GM20000 (cell line): ENCODE measurements at places on chromosomes 7 and 10.
A peak's percentile ranks its signal among the peaks of the same experiment; 100 is the strongest.

DNA sequence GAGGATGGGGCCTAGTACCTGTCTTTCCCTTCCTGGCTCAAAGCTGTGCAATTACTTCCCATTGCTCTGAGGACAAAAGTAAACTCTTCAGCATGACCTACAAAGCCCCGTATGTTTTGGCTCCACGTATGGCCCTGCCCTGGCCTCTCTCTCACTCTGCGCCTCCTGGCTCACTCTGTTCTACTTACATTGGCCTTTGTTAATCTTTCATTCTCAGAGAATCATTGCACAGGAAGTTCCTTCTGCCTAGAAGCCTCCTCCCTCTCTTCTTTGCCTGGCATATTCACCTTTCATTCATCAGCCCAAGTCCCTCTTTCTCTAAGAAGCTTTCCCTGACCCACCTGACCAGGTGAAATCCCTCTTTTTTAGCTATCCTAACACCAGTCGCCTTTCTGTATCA lies 23.9 kb downstream of the LIPM start:
- no peak for DNase-seq

DNA sequence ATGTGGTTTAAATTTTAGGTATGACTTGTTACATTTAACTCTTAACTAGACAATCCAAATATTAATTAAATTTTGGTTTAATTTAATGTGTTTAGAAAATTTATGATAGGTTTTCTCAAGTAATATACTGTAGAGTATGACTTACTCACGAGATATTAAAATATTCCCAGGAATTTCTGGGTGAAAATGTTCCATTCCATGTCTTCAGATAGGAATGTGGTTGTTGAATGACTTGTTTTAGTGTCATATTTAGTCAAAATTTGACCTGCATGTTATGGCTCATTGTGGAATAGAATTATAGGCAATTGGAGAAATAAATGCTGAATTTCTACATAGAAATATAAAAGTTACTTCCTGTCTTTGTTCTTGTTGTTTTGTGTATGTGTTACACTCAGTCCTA lies 46.7 kb downstream of the SHOC2 start:
- no peak for DNase-seq

GRCh38 chr10:72567421-72567820 lies 58.5 kb downstream of the MICU1 start:
- no peak for DNase-seq

DNA sequence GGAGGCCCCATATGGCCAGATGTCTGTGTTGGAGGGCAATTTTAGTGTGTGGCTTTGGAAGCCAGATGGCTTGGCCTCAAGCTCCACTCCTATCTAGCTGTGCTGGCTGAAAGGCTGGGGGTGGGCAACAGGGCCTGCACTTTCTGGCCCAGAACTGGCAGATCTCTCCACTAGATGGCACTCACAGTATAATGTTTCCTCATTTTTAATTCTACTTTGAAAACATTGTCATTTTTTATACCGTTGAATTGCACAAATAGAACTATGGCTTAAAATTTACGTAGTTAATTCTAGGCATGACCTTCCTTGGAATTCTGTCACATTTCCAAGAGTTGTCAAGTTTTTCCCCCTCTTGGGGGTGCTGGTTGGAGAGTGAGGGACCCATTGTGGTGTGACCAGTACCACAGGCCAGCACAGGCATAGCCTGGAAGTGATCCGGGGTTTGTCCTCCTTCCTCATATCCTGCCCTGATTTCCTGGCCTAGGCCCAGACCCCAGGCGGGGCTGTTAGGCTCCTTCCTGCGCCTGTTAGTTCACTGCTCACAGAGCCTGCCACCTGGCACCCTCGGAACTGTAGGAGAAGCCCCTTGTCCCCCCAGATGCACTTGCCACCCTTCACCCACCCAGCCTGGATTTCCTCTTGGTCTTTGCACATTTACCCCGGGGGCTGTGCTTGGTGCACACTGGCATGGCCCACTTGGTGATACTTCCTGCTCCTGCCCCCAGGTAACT lies 52.8 kb downstream of the ARHGAP22 start:
- DNase-seq, result peak; percentile 67

DNA sequence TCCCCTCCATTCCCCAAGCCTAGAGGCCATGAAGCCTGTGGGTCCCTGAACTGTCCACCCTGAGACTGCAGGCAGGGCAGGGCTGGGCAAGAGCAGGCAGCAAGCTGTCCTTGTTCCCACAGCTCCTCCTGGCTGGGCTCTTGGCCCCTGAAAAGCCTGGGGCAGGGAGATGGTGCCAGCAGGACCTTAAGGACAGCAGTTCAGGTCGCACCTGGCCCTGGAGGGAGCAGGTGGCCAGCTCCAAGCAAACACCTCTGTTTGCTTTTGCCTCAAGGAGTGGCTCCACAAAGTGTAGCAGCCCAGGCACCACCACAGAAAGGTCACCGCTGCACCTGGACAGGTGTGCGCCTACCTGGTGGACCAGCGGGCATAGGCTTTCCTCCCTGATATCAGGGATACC lies 5.2 kb downstream of the RET start:
- no peak for DNase-seq

DNA sequence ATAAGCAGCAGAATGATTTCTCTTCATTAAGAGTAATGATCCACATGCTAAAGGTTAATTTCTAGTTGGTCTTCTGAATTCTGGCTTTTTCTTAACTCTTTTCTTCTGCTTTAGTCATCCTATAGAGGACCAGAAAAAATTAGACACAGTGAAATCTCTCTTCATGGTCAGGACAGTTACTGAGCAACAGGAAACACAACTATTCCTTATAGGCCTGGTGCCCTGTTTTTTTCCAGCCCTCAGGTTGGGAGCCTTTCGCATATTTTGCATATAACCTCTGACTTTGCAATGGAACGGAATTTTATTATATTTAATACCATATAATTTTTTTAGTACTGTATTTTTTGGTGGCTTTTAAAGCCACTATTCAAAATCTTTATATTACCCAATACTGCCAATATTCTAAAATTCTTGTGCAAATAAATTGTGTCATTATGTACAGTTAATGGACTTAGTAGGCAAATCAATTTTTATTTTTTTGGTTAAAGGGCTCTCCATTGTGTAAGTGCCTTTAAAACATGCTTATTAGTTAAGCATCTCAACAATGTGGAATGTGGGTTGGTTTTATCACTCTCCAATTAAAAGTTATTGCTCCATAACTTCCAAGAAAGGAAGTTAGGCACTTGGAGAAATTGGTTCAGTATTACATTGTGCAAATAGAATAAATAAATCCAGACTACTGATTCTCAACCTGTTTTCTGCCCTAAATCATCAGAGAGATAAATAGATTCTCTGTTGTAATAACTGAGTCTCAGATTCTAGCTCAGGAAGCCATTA lies 22.5 kb downstream of the ARL4A start:
- DNase-seq, result no peak

GRCh38 chr7:51250512-51250911 lies 66.1 kb downstream of the COBL start:
- DNase-seq, result no peak

GRCh38 chr7:101857358-101857811 lies 40.0 kb downstream of the CUX1 start:
- peak; percentile 58 for DNase-seq

DNA sequence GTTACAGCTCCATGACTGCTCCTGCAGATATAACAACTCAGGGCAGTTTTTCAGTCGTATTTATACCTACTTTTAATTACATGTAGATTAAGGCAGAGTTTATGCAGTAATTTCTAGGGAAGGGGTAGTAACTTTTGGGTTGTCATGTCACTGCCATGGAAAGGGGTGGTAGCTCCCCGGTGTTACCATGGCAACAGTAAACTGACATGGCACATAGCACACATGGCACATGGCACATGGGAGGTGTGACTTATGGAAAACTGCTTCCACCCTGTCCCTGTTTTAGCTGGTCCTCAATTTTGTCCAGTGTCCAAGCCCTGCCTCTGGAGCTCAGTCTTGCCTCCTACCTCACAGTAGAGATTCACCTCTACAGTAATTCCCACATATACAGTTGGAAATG lies 3.9 kb upstream of the TOMM7 start:
- no peak for DNase-seq

DNA sequence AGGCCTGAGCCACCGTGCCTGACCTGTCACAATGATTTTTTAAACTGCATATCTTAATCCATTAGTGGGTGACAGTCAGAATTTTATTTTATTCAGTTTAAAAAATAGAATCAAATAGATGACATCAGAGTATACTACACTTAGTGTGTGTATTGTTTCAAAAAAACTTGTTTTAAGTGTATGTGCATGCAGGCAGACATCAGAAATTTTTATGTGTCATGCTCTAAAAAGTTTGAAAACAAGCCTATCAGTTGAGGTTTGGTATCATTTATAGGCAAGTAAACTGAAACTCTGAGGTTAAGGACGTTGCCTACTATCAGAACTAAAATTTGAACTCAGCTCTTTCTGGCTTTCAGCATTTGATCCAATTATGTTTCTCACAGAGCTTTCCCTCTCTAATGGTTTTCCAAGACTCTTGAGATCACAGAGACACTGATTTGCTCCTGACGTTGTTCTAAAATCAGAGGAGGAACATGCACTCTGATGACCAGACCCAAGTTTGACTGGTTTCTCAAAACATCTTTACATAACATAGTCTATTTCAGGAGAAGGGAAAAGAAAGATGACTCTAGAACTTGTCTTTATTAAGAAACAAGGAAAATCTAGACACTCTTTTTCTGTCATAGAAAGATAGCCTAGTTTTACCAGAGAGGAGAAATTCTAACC lies 188.6 kb downstream of the AUTS2 start:
- no peak for DNase-seq

DNA sequence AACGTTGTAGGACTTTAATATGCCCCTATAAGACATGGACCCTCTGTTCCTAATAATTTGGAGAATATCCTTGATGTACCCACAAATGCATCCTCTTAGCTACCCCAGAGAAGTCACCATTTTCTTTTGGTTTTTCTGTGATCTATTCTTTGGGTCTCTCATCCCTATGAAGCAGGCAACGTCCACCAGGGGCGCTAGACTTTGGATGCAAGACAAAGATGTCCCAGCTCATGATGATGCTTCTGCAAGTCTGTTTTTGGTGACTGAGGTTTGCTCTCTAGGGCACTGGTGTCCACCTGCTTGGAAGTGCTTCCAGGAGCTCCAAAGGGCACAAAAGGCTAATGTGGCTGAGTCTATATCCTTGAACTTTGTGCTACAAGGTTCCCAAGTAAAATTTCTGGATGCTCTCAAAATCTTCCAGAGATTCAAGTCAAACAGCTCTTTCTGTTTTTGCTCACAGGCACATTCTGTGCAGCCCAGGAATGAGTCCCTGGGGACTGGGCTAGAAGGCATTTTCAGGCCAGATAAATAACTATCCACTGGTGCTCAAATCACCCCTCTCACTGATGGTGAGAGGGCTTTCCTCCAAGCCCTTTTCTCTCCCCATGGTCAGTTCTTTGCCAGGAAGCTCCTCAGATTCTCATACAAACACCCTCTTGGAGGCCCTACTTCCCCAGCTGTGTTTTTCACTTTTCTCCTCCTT lies 166.4 kb downstream of the C7orf25 start:
- peak; percentile 22 for DNase-seq

DNA sequence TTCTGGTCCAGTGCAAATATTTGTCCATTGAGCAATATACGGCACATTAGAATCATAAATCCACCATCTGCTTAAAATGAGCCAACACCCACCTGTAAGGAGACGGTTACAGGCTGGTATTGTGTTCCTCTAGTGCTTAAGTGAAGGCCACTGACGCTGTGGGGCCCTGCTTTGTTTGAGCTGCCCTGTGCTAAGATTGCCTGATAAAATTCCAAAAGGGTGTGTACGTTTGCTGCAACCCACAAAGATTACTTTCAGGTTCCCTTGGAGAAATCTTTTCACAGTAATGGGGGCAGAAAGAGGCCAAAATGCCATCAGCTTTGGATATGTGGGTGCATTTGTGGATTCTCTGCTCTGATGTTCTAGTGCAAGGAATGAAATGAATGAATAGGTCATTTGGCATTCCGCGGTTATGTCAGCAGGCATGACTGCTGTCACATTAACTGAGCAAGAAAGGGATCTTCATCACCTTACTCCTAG lies 34.4 kb downstream of the AGR3 start:
- DNase-seq, result no peak

GRCh38 chr10:88244781-88245625 lies 338.1 kb downstream of the RNLS start:
- no peak for DNase-seq

GRCh38 chr7:51278797-51279196 lies 37.8 kb downstream of the COBL start:
- no peak for DNase-seq

- DNase-seq, result no peak
Observed at GRCh38 chr7:77866786-77867536, 68.4 kb downstream of the PHTF2 start.

DNA sequence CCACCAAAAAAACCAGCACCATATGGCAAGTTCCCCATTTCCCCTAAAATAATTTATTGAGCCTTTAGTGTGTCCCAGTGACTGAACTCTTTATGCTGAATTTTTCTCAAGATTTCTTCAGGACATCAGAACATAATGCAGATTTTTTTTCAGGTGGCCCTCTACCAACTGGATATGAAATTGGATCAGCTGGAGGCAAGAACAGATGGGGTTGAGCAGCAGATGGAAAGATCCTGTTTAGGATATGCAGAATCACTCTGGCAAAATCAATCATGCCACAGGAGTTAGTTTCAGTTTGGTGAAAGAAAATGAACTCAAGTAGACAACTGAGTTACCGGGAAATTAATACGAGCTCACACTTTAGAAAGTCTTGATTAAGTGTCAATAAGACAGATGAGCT lies 761.5 kb upstream of the C7orf33 start:
- no peak for DNase-seq

- DNase-seq, result no peak
Observed at GRCh38 chr7:2517678-2518507, 1.7 kb upstream of the LFNG start.

DNA sequence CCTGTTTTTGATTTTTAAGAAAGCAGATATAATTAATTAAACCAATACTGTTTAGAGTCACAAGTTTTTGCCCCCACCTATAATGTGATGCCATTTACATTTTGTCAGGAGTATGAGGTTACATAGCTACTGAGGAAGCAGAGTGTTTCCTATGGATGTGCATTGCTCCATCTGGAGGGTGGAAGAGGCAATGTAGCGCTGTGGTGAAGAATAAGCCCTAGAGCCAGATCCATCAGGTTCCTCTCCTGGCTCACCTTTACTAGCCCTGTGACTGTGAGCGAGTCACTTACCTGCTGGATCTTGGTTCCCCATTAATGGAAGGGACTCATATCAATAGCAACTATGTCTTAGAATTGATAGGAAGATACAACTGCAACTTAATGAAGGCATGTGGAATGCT lies 216.0 kb downstream of the GPAM start:
- no peak for DNase-seq

DNA sequence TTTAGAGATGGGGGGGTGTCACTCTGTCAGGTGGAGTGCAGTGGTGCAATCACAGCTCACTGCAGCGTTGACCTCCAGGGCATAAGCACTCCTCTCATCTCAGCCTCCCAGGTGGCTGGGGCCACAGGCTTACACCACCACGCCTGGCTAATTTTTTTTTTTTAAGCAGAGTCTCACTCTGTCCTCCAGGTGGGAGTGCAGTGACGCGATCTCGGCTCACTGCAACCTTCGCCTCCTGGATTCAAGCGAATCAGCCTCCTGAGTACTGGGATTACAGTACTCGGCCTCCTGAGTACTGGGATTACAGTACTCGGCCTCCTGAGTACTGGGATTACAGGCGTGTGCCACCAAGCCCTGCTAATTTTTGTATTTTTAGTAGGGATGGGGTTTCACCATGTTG lies 23.6 kb upstream of the PPIA start:
- DNase-seq, result no peak
